ENCODE measurements at places on chromosomes 1 and 21. TPM values are rescaled to one million over a fixed set of nuclear protein-coding genes. Genes with fewer than 3 reads are reported as not detected.

GRCh38 chr1:223175633-223176032, 32.6 kb upstream of the TLR5 start:
- DNase-seq = no peak

DNA sequence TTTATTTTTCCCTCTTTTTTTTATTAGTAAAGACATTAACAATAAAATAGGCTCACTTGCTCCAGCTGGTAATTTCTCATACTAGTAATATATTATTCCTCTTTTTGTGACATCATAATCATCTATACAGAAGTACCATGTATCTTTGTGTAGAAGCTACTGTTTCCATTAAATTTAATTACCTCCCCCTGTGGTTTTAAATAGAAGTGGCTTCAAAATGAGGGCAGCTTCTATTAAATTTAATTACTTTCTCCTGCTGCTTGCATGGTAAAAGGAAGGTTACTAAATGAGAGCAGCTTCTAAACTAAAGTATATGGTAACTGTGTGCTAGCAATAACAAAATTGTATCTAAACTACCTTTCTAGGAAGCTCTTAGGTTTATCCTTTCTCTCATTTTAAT, 94.0 kb downstream of the DPYD start:
- DNase-seq = no peak

The GJB5 gene
- total RNA-seq = 0.35 TPM

DNA sequence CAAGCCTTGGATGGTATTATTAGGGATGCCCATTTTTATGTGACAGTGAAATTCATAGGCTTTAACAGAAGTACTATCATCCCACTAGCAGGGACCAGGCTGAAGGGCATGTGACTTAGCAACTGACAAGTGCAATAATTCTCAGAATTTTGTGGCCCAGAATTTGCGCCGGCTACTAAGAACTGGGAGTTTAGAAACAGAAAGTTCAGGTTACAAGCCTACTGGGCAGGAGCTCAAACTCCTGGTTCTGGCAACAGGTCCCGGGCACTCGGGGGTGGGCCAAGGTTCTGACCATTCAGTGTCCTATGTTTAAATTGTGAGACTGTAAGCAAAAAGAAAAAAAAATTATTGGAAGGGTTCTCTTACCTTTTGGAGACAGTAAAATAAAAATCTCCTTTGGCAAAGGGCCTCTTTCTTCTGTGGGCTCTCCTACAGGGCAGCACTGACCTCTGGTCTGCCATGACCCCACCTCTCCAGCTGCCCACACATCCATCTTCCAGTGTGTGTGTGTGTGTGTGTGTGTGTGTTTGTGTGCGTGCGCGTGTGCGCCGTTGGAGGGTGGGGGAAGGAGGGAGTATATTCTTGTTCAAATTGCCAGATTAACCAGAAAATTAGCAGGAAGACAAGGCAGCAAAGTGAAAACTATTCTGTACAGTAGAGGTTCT, 26.1 kb downstream of the IRF2BP2 start:
- no peak for DNase-seq

The GJA9 gene
- total RNA-seq = not detected

The RHOU gene
- total RNA-seq = 9.0 TPM

DNA sequence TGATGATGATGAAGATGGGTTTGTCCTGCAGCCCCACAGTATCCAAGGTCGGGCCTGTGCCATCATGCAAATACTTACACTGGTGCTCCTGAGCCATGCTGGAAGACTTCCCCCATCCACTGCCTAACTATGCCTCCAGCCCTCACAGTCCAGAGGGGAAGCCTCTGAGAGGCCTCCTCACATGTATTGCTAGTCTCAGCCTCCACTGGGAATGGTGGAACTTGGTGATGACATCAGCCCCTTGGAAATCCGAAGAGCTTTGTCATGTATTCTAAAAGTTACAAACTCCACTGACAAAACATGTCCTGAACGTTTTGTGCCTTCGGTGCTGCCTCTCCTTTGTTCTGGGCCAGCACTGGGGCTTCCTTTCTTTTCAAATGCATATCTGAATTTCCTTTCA, 61.1 kb upstream of the DMRTB1 start:
- peak; percentile 33 for DNase-seq

GRCh38 chr1:216453777-216454176, 30.5 kb upstream of the USH2A start:
- no peak for DNase-seq

DNA sequence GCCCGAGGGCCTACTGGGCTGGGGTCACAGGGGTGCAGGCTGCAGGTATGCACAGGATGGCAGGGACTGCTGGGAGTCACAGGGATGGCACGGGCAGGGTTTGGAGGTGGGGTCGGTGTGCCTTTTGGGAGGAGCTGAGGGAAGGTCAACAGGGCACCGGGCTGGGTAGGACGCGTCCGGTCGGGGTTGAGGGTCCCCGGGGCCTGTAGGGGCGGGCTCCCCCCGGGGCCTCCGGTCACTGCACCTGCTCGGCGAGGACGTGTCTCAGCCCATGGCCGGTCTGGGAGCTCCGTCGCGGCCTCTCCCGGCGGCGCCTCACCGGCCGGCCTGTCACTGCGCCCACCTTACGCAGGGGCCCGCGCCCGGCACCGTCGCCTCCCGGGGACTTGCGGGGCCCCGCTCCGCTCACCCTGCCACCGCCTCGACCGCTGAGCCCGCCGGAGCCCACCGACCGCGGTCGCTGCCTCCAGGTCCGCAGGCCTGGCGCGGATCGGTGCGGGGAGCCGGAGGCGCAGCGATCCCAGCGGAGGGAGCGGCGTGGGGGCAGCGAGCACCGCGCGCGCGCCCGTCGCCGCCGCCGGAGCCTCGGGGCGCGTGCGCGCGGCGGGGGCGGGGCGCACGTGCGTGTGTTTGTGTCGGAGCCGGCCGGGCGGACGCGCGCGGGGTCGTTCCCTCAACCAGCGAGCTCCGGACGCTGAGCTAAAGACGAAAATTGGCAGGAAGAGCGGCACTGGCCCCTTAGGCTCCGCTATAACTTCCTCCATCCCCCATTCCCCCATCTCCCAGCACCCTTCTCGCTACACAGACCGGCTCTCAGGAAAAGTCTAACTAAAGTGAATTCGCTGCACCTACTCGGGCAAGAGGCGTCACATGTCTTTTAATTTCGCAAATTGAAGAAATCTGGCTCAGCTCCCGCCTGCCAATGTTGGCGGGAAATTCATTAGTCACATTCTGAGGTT, at the start of gene AMIGO1:
TSS of gene AMIGO1 (minus strand) at position 552 of the 959 bp plus-strand sequence. CDS start 815 bp downstream, outside the sequence.
- peak; percentile 85 for DNase-seq

The ELAPOR1 gene
- total RNA-seq = 0.48 TPM

DNA sequence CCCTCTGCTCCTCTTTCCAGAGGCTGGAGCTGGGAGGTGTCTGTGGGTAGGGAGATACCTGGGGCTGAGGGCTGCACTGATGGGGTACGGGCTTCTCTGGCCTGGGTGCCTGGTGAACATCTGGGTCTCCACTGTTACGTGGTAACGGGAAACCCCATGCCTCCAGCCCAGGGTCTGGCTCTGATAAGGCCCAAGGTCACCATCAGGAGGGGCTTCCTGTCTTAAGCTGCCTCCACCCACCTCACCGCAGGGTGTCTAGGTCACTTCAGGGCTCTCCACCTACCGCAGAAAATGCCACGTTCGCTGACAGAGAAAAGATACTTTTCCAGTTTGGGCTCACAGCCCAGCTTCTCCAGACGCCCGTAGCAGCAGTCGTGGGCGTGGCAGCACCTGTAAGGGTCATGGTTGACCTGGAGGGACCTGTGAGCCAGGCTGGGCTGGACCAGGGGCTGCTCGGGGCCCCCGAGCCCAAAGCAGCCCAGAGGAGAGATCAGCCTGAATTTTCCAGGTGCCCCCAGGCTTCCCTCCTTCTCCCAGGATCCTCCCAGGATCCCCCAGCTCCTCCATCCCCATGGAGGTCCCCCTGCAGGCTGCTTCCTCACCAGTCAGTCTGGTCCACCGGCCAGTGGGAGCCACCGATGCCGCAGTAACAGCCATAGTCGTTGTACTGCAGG, 1.3 kb downstream of the PLA2G2E start:
- peak; percentile 53 for DNase-seq

The DCDC2B gene
- not detected for total RNA-seq

DNA sequence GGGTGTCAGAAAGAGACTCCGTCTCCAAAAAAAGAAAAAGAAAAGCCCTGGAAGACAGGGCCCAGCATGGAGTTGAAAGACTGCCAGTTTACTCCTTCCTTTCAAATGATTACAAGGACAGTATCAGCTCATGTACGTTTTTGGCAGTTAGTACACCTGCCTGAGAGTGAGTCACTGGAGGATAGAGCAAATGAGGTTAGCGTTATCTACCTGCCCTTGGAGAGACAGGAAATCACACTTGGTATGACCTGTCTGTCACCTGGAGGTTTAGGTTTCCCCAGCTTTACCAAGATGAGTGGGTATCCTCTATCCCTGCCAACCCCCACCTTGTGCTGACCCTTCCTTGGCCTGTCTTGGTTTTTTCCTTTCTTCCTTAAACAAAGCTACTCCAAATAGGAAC, 96.8 kb upstream of the BMP8A start:
- peak; percentile 81 for DNase-seq

DNA sequence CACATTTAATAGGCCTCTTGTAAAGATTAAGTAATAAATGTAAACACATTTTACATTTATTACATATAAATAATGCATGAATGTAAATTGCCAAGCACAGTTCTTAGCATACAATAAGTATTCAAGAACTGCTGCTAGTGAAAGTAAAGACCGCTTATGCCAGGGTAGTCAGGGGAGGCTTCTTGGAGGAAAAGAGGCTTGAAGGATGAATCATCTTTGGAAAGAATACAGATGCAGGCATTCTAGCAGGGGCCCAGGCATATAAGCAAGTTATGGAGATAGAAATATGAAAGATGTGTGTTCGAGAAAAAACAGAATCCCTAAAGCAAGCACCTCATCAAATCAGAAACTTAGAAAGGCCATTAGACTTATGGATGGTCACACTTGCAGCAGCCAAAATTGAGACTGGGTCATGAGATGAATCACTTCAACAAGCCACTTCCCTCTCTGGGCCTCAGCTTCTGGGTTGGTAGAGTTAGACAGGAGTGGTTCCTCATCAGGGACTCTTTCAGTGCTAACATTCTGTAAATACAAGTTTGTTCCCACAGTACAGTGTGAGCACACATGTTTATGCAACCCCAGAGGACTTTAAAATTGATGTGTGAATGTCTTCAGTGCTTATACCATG, 79.8 kb upstream of the ROR1 start:
- no peak for DNase-seq

The C1orf226 gene
- 5.1 TPM for total RNA-seq

DNA sequence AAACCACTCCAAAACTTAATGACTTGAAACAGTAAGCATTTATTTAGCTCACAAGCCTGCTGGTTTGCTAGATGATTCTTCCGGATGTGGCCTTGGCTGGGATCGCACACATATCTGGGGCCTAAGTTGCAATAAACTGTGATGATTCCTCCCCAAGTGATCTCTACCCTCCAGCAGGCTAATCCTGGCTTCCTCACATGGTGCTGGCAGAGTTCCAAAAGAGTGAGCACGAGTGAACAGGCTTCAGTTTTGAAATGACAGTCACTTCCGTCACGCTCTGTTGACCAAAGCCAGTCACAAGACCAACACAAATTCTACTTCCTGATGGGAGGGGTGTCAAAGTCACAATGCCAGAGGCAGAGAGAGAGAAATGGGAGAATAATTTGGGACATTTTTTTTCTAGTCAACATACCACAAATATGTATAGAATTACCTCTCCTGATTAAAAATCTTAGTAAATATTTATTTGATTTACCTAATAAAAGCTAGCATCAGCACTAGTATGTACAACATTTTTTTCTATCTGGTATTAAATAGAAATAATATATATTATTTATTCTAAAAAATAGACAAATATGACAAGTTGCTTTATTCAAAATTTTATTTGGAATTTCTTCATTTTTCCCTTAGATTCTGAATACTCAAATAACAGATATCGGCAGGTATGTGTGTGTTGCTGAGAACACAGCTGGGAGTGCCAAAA, 292.7 kb downstream of the TPR start:
- no peak for DNase-seq

- DNase-seq = no peak
Measured at GRCh38 chr1:221162939-221163338, 283.7 kb downstream of the HLX start.

The ERVH48-1 gene
- total RNA-seq = 186 TPM

- DNase-seq = peak; percentile 41
Measured at GRCh38 chr21:45381865-45382696, 22.9 kb upstream of the COL18A1 start.

- DNase-seq = no peak
Measured at GRCh38 chr1:196183941-196184340, 424.3 kb downstream of the KCNT2 start.

DNA sequence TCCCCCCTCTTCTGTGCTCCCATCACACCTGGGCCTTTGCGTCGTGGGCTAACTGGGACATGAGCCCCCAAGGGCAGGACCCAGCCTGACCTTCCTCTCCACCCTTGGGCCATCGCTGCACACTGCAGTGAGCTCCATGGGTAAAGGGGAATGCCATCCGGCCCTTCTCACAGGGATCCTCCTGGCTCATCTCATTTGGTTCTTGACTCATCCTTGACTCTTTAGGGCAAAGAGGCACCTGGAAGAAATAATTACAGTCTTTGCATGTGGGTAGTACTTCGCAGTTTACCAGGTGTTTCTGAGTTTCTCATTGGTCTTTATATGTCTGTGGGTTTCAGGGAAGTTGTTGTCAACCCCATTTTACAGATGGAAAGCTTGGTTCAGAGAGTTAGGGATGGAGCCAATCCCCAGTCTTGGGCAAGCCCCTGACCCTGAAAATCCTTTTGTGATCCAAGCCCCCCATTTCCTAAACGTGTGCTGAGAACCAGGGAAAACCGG, 59.3 kb upstream of the ID3 start:
- no peak for DNase-seq

The HENMT1 gene
- total RNA-seq = 5.8 TPM

DNA sequence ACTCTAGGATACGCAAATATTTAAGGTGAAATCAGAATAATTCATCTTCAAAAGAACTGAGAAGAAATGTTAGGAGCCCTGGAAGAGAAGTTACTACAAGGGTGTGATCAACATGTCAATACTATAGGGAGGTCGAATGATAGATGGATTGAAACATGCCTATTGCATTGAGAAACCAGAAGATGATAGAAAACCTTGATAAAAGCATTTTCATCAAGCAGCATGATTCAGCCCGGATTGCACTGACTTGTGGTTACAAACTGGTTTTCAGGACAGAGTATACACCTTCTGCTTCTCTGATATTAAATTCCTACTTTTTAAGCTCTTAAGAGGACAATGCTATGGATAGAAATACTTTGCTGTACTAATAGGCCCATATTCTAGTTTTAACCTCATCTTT, 164.2 kb downstream of the FMN2 start:
- DNase-seq = no peak

The SPRR2E gene
- total RNA-seq = not detected

DNA sequence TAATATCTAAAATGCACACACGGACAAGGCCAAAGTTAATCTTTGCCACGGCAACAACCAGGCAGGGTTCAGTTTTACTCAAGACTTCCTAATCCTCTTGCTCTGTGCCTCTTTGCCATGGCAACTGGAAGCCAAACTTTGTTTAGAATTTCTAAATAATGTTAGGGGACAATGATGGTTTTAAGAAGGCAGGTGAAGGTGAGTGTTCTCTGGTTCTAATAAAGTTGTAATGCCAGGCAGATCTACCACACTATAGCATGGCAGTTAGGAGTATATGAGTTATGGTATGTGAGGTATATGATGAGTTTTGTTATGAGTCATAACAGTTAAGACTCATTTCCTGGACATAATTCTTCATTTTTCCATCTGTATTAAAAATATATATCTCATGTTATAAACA, 2.7 kb downstream of the PTPRC start:
- no peak for DNase-seq

The ATP1A4 gene
- total RNA-seq = 0.66 TPM

All from endodermal cell (in vitro differentiated cells).